ENCODE measurements at places on chromosomes 6 and 20.

DNA sequence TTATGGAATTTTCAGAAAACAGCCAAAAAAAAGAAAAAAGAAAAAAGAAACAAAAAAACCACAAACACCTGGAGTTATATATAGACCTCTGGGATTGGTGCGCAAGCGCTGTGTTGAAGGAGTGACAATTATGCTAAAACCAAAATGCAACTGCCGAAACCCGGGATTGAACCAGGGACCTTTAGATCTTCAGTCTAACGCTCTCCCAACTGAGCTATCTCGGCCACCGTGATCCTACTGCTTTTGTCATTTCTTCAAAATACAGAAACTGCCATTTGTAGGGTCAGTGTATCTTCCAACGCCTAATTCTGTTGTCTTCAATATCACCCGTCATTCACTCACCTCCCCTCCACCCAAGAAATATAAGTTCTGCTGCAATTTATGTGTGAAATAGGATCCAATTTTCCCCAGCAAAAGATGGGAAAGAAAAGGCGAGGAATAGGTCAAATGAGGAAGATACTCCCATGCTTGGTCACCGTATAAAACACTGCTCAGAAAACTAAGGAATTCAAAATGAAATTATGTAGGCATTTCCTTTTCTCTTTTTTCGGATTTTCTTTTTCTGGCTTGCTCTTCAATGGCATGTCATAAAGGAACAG lies 116.0 kb downstream of the TRIM27 start:
- DNase-seq: peak; percentile 64

DNA sequence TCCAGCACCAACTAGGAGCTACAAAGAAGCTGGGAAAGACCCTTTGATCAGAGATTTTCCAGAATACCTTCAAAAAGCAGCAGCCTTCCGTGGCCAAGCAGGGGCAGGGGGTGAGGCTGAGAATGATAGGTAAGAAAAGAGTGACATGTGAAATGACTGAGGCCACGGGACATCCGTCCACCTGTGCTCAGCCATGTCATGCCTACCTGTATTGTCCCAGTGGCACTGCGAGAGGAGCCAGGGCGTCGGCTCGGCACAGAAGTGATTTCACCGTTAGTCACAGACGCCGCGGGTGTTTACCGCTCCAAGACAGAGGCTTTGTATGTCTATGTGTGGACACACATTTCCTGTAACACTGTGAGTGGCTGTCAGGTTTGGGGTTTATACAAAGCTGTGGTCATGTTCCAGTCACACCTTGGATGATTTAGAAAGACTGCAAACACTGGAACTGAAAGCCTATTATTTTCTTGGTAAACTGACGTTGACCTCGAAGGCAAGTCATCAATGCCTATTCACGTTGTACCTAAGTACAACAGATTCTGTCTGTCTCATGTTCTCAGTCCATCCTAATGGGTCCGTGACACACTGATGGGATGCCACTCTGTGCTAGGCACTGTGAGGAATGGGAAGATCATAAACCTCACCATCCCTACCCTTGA lies 32.1 kb upstream of the JAG1 start:
- no peak for DNase-seq

- DNase-seq: no peak
Observed at GRCh38 chr6:92130944-92131343, 1288.4 kb downstream of the EPHA7 start.

GRCh38 chr6:68635412-68635705 lies 277 bp downstream of the ADGRB3 start:
- no peak for DNase-seq

GRCh38 chr6:26441977-26442376 lies 1.7 kb downstream of the BTN3A3 start:
- no peak for DNase-seq

DNA sequence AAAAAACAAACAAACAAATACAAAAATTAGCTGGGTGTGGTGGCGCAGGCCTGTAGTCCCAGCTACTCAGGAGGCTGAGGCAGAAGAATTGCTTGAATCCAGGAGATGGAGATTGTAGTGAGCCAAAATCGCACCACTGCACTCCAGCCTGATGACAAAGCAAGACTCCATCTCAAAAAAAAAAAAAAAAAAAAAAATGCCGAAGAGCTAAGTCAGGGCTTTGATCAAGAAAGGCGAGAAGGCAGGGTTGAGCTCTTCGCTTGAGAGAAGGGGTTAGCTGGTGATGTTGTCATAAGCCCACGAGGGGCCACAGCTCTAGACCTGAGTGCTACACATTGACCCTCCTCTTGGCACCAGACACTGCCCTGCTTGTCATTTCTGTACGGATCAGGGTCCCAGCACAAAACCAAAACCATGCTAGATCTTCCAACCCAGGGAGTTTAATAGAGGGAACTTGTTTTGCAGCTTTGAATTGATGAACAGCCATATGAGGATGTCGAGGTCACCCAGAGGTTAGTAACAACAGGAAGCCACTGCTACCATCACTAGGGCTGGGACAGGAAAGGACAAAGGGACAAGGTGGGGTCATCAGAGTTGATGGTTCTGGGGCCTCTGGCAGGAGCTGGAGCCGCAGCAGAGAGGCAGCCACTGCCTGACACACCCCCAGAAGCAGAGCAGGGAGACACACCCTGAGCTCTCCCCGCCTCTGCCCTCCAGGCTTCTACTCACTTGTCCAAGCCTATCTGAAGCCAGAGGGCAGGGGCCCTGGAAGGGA lies 122.7 kb downstream of the SNX5 start:
- DNase-seq: no peak

GRCh38 chr20:9550871-9551270 lies 36.5 kb downstream of the LAMP5 start:
- no peak for DNase-seq

DNA sequence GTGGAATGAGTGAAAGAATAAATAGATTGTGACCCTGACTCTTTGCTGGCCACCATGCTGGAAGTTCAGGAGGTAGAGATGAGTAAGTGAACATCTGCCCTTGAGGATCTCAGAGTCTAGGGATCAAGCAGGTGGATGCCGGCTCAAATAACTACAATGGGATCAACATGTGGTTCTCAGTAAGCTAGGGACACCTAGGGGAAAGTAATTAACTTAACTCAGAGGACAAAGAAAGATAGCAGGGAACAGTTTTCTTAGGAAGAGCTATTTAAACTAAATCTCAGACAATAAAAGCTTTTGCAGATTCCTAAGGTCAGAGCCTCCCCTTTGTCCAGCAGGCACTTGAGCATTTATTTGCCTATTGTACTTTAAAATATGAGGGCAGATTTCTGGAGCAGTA lies 29.1 kb downstream of the SLC13A3 start:
- DNase-seq: no peak

GRCh38 chr6:121338956-121339355 lies 4.7 kb upstream of the TBC1D32 start:
- DNase-seq: no peak

DNA sequence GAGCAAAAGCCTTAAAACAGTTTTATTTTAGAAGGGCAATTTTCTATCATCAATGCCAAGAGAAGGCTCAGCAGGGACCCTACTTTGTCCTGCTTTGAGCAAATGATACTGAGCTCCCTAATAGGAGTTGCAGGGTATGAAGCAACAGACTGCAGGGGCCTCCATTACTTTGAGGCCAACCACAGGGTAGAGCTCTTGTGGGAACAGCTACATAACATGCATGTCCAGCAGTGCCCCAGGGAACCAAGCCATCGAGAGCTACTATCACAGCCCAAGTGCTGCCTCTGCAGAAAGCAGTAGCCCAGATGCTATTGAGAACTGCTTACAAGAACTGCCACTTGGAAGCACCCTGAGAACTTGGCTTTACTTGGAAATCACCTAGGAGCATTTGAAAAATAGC lies 222.1 kb downstream of the LAMA2 start:
- no peak for DNase-seq

DNA sequence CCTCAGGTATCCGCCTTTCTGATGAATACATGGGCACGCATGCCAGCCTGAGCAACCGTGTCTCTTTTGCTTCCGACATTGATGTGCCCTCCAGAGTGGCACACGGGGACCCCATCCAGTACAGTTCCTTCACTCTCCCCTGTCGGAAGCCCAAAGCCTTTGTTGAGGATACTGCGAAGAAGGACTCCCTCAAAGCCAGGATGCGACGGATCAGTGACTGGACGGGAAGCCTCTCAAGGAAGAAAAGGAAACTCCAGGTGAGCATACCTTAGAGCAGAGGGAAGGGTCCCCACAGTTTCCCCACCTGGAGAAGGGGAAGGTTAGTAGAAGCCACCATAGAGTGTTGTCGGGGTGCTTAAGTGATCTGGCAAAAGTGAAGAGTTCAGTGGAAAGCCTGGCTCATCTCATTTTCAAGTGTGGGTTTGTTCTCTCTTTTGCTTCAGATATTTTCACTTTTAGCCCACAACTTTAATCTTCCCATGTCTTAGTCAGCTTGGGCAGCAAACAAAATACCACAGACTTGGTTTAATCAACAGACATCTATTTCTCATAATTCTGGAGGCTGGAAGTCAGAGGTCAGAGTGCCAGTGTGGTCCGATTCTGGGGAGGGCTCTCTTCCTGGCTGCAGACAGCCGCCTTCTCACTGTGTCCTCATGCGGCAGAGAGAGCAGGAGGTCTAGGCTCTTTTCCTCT lies 133.5 kb upstream of the CLDN20 start:
- no peak for DNase-seq

DNA sequence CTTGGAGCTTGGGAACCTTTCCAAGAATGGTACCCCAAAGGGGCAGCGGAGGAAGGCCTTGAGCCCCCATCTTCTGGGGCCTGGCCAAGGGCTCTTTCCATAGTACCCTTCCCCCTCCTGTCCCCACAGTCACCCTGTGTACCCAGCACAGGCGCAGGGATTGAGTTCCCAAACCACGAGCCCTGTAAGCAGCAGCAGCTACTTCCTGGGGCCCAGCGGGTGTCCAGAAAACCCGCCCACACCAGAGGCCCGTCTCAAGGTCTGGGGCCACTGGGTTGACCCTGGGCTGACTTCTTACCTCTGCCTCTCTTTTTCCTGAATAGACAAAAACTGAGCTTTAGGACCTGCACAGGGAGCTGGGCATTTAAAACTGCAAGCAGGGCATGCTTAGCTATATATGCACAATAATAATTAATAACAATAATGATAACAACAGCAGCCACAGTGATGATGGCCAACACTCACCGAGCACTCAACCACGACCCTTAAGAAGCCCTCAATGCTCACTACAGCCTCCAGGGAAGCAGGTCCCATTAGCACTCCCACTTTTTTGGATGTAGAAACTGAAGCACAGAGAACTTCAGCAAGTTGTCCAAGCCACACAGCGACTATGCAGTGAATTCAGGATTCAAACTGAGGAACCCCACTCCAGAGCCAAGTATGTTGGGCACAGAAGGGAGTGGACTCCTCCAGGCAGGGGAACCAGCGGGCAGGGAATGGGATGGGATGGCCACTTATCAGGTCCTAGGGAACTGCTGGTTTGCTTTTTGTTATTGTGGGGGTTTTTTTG lies 14.5 kb downstream of the NOL4L start:
- no peak for DNase-seq

GRCh38 chr6:15244620-15245360 lies 1.1 kb upstream of the JARID2 start:
- peak; percentile 75 for DNase-seq

GRCh38 chr6:134740027-134740373 lies 209.9 kb downstream of the ALDH8A1 start:
- DNase-seq: no peak

- no peak for DNase-seq
Observed at GRCh38 chr20:51496964-51497363, 45.6 kb downstream of the NFATC2 start.

DNA sequence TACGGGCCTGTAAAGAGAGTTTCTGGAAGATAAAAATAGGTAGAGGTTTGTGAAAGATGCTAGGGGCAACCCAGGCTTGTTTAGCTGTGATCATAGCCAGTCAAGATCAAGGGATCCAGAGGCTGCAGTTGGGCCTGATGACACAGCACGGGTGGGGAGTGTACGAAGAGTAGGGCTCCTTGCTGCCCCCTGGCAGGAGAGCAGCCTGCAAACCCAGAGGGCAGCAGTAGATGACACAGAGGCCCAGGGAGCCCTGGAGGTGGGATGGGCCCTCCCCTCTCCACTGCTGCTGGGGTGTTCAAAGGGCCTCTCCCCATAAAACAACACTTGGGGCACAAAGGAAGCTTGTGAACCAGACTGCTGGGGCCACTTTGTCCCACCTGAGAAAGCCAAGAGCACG lies 47.2 kb downstream of the VEGFA start:
- peak; percentile 76 for DNase-seq

DNA sequence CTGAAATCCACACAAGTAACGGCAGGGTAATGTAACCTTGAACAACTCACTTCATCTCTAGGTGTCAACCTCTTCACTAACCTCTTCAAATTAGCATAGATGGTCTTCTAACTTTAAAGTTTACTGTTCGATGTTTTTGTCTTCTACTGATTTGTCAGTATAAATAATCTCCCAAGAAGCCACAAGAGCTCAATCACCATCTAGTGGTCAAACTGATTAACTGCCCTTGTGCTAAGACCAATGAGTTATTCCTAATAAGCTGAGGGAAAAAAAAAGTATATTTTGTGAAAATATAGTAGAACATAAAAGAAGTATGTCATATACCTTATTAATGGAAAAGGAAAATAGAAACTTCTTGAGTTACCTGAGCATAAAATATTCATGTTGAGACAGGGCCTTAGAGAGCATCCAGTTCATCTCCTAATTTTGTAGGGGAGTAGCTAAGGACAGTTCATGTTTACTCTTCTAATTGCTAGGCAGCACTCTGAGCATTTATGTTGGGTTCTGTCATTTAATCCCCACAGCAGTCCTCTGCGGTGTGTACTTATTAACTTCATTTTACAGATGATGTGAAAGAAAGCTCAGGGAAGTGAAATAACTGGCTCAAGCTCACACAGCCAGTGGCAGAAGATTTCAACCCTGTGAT lies 317.1 kb downstream of the ESR1 start:
- DNase-seq: peak; percentile 69

GRCh38 chr20:49557449-49557848 lies 10.5 kb downstream of the PTGIS start:
- DNase-seq: no peak

DNA sequence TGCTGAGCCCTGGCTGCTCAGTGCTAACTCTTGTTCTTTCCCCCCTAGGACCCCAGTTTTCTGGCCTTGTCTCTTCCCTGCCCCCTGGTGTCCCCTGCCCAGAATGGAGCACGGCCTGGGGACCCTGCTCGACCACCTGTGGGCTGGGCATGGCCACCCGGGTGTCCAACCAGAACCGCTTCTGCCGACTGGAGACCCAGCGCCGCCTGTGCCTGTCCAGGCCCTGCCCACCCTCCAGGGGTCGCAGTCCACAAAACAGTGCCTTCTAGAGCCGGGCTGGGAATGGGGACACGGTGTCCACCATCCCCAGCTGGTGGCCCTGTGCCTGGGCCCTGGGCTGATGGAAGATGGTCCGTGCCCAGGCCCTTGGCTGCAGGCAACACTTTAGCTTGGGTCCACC lies 11.9 kb downstream of the CCN5 start:
- DNase-seq: no peak

DNA sequence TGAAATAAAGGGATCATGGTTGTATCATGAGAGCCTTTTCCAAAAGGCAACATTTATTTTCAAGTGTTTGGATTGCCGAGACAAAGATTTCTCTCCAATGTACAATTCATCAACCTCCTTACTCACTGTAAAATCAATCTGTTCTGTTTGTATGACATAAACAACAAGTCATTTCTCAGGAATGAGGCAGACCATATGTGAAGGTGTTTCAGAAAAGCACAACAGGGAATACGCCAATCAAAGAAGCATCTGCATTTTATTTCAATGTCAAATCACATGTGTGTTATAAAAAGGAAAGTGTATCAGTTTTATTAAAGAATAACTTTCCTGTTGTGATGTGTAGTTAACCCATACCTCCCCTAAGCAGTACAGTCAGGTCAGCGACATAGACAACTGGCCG lies 653.7 kb downstream of the TFAP2A start:
- no peak for DNase-seq

All from common myeloid progenitor, CD34-positive (primary cell).